D721Med (cell line): ENCODE measurements at places on chromosomes 6 and 20.

DNA sequence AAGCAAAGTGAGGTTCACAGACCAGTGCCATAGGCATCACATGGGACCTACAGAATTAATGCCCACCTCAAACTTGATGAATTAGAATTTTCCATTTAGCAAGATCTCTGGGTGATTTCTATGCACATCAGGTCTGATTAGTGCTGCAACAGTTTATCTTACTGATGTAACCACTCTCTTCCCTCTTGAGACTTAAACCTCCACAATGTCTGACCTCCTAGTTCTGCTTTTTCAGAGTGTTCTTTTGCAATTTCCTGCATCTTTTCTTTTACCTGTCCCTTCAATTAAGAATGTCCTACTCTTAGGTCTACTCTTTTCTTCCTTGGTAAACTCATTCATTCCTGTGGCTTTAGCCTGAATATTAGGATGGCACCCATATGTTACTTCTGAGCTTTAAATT lies 615.3 kb downstream of the TFAP2A start:
- DNase-seq, result no peak

DNA sequence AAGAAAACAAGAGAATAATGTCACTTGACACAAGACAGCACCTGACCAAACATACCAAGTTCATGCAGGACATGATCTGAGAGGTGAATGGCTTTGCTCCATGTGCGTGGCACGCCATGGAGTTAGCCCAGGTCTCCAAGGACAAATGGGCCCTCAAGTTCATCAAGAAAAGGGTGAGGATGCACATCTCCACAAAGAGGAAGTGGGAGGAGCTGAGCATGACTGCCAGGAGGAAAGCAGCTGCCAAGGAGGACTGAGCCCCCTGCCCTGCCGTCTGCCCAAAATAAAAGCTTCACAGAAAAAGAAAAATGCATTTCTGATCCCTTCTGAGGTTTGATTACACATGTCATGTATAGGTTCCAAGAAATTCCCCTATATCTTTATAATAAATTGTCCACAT lies 82.0 kb upstream of the TSHZ2 start:
- DNase-seq, result no peak

GRCh38 chr20:56469077-56469449 lies 636 bp downstream of the RTF2 start:
- no peak for DNase-seq

GRCh38 chr6:111338843-111339242 lies 144.2 kb downstream of the REV3L start:
- no peak for DNase-seq

DNA sequence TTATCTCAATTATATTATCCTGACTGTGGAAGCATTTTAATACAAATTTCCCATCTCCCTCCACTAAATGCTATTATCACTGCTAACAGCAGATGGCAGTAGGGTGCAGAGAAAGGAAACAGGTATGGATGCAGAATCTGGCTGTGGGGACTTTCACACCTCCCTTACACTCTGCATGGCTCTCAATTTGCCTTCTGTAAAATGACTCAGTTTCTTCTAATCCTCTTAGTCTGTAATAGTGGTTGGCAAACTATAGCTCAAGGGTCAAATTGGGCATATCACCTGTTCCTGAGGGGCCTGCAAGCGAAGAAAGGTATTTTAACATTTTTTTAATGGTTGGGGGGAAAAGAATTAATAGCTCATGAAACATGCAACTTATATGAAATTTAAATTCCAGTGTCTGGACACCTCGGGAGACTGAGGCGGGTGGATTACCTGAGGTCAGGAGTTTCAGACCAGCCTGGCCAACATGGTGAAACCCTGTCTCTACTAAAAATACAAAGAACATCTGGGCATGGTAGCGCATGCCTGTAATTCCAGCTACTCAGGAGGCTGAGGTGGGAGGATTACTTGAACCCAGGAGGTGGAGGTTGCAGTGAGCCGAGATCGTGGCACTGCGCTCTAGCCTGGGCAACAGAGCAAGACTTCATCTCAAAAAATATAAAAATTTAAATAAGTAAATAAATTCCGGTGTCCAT lies 83.5 kb downstream of the ZMYND8 start:
- peak; percentile 36 for DNase-seq

GRCh38 chr6:24933868-24934401 lies 1.8 kb downstream of the RIPOR2 start:
- no peak for DNase-seq

DNA sequence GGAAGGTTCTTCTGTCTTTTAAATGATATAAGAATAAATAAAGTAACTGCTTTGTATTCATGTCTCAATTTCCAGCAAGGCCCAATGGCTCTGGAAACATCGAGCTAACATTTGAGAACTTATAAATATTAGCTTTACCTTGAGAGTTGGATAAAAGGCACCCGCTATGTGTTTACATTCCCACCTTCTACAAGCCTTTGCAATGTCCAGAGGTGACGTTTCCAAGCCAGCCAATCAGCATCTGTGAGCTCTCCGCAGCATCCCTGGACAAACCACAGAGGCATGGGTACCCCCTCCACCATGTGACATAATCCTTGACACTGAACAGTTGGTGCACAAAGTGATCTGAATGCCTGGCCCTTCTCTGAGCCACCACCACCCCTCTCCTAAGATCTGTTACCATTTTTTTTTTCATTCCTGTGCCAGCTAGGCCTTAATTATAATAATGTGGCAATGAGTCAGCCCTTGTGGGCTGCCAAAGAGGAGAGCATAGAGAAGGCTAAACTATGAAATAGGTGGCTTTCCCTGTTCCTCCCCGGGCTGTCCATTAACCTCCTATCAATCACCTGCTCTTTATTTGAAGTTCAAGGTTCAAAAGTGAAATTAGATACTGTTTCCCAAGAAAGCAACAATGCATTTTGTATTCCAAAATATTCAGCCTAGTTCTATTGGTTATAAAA lies 4.1 kb downstream of the CBLN4 start:
- no peak for DNase-seq

DNA sequence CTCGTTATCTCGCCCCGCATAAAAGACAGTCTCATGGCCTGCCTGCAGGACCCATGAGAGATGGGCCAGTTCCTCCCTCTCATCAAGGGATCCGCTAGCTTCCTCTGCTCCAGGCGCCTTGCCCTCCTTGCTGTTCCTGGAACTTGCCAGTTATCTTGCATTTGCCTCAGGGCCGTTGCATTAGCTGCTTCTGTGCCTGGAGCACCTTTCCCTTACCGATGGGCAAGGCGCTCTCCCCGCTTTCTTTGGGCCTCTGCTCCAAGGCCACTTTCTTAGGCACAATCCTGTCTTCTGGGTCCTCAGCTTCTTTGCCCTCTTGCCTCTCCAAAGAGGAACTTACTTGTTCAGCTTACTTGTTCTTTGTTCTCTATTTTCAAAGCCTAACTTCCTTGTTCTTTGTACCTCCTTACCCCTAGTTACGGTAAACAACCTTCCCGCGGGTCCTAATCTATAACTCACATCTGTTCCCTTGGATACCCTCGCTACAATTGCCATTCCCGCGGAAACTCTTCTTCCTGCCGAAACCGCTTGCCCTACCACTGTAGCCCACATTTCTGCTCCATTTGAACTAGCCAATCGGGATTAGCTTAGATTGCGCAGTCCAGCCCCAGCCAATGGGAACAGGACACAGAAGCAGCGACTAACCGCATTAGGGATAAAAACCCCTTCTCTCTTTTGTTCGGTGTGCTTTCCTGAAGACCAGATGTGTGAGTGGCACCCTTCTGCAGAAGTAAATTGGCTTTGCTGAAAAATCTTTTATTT lies 887 bp upstream of the NSFL1C start:
- DNase-seq, result no peak

DNA sequence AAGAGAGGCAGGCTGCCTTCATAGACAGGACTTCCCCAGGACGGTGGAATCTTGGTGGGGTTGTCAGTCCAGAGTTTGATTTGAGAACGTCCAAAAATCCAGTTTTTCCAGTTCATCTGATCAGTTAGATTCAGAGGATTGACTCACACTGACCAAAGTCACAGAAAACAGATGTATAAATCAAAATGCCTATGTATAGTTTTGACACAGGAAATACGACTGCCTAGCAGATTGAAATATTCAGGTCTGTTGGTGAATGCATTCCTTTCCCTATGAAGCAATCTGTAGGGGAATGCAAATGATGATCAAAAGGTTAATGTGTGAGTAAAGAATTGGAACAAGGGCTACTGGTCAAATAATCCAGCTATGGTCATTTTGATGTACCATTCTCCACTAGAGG lies 29.7 kb upstream of the GFOD1 start:
- DNase-seq, result no peak

- DNase-seq, result no peak
Observed at GRCh38 chr6:78916411-78916810, 49.1 kb downstream of the IRAK1BP1 start.

DNA sequence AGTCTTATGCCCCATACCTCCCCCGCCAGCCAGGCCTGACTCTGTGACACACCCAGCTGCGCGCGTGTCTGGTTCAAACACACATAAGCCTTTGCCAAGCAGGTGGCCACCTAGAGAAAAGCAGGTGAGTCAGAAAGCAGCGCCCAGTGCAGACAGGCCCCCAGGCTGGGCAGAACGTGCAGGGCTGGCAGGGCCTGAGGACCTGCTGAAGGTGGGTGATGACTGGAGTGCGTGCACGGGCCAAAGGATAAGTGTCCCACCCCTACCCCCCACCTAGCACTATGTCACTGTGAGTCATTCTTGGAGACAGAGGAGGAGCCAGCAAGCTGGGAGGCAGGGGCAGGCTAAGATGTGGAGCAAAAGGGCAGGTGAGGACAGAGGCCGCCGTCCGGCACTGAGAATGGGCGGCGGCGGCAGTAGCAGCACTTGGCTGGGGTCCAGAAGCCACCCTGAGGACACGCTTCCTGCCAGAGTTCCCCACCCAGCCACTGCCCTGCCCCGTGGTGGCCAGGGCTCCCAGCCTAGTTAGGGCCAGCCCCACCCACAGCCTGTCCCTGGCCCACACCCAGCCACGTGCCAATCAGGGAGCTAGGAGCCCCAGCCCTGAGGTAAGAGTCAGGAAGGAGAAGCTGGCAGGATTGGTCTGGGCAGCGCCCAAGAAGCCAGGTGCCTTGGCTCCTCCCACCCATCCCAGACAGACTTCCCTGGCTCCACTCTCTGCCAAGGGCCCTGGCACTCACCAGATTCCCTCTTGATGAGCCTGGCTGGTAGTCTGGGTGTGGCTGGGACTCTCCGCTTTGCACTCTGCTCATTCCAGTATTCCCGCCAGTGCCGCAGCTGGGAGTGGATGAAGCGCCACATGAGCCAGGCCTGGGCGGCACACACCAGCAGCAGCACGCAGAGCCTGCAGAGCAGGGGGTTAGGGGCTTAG lies 72.7 kb downstream of the TRAM2 start:
- no peak for DNase-seq

DNA sequence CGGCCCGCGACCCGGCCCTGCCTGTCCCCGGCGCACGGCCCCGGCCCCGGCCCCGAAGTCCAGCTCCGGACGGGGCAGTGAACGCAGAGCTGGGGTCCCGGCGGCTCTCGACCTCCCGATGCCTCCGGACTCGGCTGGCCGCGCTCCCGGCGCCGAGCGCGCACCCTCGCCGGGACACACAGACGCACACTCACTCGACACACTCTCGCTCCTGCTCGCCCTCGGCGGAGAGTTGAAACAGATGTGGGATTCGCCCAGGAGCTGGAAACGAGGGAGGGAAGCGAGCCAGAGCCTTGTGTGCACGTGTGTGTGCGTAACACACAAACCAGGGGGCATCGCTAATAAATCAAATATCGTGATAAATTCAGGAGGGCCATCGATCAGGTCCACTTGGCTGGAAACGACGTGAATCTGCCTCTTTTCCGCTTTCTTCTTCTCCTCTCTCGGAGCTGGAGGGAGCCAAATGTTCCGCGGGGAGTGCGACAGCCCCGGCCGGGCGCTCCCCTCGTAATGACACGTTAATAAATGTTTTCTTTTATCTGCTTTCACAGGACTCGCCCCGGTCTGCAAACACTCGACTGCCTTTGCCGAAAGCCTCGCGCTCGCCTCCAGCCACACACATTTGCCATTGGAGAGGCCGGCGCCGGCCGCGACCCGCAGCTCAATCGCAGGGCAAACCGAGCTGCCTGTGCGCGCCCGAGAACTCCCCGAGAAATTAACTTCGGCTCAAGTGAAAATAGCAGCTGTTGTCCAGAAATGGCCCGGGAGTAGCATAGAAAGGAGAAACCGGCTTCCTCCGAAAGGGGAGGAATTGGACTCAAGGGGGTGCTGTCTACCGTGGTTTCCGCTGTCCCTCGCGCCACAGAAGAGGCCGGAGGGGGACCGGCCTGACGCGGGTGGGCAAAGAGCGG lies 828 bp upstream of the SULF2 start:
- peak; percentile 70 for DNase-seq

- no peak for DNase-seq
Observed at GRCh38 chr6:44147256-44147655, 11.4 kb upstream of the CAPN11 start.

- DNase-seq, result no peak
Observed at GRCh38 chr6:18748314-18748713, 361.2 kb downstream of the RNF144B start.

GRCh38 chr6:79668381-79668780 lies 37.3 kb downstream of the SH3BGRL2 start:
- DNase-seq, result no peak

GRCh38 chr6:128635219-128635618 lies 114.8 kb upstream of the PTPRK start:
- DNase-seq, result no peak

- no peak for DNase-seq
Observed at GRCh38 chr6:15921243-15921642, 207.6 kb upstream of the MYLIP start.

- DNase-seq, result no peak
Observed at GRCh38 chr6:41475164-41475563, 71.0 kb upstream of the FOXP4 start.

DNA sequence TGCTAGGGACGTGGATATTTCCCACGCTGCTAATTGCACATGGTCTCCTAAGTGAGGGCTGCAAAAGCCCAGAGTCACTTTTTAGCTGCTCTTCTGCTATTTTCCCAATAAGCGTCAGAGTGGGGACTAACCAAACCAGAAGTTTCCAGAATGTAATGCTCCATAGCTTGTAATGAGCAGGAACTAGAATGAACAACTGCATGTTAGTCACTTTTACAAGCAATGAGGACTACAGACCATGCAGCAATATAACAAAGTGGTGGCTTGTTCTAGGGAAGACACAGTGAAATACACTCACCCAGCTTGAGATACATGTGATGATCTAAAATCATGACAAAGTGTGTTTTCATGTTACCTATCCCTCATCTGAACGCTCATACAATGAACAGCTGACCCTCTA lies 314.1 kb upstream of the SGK1 start:
- DNase-seq, result no peak

DNA sequence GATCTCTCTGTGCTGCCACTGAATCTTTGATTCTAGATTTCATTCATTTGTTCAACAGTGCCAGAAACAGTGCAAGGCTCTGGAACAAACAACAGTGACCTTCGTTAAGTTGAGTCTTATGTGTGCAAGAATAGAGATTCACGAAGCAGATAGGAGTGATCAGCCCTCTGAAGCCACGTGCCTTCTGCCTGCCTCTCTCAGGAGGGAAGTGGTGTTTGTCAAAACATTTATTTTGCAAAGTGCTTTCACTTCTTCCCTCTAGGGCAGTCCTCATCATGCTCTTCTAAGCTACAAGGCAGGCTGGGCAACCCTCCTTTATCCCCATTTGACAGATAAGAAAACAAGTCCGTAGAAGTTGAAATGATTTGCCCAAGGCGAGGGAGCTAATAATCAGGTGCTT lies 204.3 kb downstream of the TFAP2C start:
- no peak for DNase-seq
